ENCODE measurements at places on chromosomes 5 and 9. TPM values are rescaled to one million over a fixed set of nuclear protein-coding genes. Genes with fewer than 3 reads are reported as not detected.

- no peaks in the 10 kb centered on the region for H3K27me3 ChIP-seq
- no peak for DNase-seq
- no peaks in the 10 kb centered on the region for H3K36me3 ChIP-seq
- H3K27ac ChIP-seq: peak overlapping the region; percentile 86
Measured at GRCh38 chr5:139655727-139656271, 7.7 kb downstream of the CXXC5 start.

DNA sequence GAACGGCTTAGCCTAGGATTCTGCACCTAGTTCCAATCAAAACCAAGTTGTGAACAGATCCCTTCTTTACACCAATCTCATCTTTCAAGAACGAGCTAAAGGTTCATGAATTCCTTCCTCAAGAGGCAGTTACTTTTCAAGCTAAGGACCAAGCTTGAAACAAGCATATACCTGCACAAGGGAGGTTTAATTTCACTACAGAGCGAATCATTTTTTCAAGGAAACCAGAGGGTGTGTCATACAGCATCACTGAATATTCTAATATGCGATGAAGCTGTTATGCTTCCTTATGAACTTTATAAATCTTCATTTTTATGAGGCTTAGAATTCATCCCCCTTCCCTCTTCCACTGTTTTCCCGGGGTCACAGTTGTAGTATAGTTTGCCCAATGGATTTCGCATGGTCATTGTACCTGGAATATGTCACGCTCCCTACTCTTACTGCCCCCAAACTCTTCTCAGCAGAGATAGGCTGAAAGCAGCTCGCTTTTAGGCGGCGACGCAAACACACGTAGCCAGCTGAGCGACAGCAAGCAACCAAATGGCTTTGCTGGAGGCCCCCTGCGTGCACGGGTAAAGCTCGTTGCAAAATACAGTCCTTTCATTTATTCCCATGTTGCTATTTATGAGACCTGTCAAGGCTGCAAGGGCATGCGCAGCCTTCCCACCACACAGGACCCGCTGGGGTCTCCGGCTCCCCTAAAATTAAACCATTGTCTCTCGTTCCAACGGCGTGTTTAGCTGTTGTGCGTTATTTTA is 832 bp downstream of the LMBRD2 start:
- peak overlapping the region; percentile 96 for H3K4me3 ChIP-seq
- no peak for DNase-seq
- H3K27ac ChIP-seq: peak overlapping the region; percentile 85
- no peaks in the 10 kb centered on the region for H3K27me3 ChIP-seq
- H3K4me1 ChIP-seq: peaks cover 35% of the 10 kb centered on the region

DNA sequence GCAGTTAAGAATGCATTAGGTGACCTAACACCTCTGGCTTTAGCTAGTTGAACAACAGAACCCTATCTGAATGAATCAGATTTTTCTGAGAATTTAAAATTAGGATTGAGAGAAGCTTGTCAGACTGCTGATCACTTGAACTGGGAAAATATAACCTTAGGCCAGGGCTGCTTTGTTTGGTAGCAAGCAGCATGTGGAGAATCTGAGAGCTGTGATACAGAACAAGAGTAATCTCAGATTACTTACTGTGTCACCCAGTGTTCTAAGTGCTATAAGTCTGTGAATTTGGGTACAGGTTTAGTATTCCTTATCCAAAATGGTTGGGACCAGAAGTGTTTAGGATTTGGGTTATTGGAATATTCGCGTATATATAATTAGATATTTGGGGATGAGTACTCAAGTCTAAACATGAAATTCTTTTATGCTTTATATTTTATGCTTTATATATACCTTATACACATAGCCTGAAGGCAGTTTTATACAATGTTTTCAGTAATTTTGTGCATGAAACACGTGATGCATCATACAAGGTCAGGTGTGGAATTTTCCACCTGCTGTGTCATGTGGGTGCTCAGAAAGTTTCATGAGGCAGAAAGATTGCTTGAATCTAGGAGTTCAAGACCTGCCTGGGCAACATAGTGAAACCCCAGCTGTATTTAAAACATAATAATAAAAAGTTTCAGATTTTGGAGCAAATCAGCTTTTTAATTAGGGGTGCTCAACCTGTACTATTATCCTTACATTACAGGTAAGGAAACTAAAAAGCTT is 8.3 kb upstream of the CHD1 start:
- H3K4me1 ChIP-seq: peaks cover 31% of the 10 kb centered on the region
- no peak overlapping the region for H3K27ac ChIP-seq
- no peak overlapping the region for H3K4me3 ChIP-seq
- no peaks in the 10 kb centered on the region for H3K27me3 ChIP-seq

The GABRA6 gene
- total RNA-seq: not detected

The PCDH12 gene
- total RNA-seq: 0.44 TPM

DNA sequence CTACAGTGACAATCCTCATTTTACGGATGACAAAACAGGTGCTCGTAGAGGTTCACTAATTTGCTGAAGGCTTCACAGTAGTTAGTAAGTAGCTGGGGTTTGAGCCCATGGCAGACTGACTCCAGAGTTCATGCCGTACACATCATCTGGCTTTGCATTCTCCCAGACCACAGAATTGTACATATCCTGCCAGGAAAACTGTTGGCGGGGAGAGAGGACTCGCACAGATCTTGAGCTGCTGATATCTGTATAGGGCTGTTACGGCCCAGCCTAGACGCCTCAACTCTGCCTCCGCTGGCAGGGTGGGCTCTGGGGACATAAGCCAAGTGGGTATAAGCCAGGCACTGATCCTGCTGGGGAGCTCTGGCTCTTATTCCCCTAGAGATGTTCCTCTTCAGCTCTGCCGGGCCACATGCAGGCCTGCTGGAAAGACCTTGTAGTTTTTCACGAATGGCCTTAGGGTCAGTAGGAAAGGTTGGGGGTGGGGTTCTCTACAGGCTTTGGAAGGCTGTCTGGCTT is 16.3 kb downstream of the LARP1 start:
- peak overlapping the region; percentile 49 for H3K27ac ChIP-seq
- H3K4me3 ChIP-seq: no peak overlapping the region
- no peaks in the 10 kb centered on the region for H3K27me3 ChIP-seq
- peaks cover 77% of the 10 kb centered on the region for H3K4me1 ChIP-seq
- no peaks in the 10 kb centered on the region for H3K36me3 ChIP-seq

The ZNF608 gene
- 3.9 TPM for total RNA-seq

DNA sequence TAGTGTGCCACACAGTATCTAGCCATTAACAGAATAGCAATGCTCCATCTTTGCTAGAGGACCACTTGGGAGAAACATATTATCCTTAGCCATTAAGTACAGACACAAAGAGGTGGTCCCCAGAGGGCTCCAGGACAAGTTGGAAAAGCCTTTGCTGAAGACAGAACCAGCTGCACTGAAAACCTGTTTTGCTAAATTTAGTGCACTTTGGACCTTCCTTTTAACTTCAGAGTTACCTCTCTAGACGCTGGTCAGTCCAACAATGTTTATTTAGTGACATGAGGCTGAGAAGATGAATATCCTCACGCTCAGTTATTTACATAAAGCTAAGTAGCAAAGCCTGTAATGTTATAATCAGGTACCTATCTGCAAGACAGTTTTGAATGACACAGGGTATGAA is 265.0 kb upstream of the ZNF608 start:
- H3K4me3 ChIP-seq: no peak overlapping the region
- DNase-seq: no peak
- no peaks in the 10 kb centered on the region for H3K4me1 ChIP-seq
- no peak overlapping the region for H3K27ac ChIP-seq
- H3K27me3 ChIP-seq: no peaks in the 10 kb centered on the region

The EQTN gene
- 0.97 TPM for total RNA-seq

The GABRA1 gene
- total RNA-seq: not detected

The FGD3 gene
- 4.6 TPM for total RNA-seq

DNA sequence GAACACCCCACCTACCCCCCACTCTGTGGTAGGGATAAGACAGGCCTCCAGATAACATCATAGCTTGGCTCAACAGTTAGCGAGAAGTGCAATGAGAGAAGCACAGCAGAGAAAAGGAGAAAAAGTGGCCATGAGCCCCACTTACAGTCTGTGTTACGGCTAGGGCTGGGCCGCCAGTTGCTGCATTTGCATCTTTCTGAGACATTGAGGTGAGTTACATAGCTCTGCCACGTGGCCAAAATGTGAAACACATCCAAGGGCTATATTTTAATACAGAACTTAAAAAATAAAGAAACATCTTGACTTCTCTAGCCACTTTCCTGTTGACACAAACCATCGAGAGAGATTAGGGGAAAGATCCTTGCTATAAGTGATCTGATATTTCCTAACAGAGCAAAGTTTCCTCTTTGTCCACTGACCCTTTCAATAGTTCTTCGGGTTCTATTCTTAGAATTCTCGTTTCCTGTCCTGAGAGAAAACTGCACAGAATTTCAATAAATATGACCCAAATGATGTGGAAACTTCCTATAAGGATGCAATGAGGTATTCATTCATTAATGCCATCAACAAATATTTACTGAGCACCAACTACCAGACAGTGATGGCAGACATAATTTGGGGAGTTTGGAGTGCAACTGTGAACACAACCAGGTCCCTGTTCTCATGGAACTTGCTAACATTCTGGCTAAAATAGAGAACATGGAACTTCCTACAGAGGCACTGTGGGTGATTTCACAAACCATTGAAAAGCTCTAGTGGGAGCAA is 3.2 kb upstream of the TLE4 start:
- no peak for DNase-seq
- H3K27me3 ChIP-seq: no peaks in the 10 kb centered on the region
- H3K36me3 ChIP-seq: no peaks in the 10 kb centered on the region
- H3K4me1 ChIP-seq: peaks cover 8% of the 10 kb centered on the region
- H3K4me3 ChIP-seq: no peak overlapping the region

The CEL gene
- total RNA-seq: 5.8 TPM

GRCh38 chr5:59037453-59037852 is 454.6 kb downstream of the RAB3C start:
- H3K36me3 ChIP-seq: no peaks in the 10 kb centered on the region
- no peak for DNase-seq
- peak overlapping the region; percentile 67 for H3K4me3 ChIP-seq
- H3K27me3 ChIP-seq: no peaks in the 10 kb centered on the region
- no peak overlapping the region for H3K27ac ChIP-seq

The TMEM171 gene
- total RNA-seq: 1.1 TPM

GRCh38 chr5:152592416-152592815 is 187.3 kb upstream of the NMUR2 start:
- H3K36me3 ChIP-seq: no peaks in the 10 kb centered on the region
- H3K27me3 ChIP-seq: no peaks in the 10 kb centered on the region
- H3K4me3 ChIP-seq: no peak overlapping the region
- no peak overlapping the region for H3K27ac ChIP-seq
- no peak for DNase-seq
- H3K4me1 ChIP-seq: no peaks in the 10 kb centered on the region

GRCh38 chr5:173570321-173571090 is 45.9 kb downstream of the BOD1 start:
- H3K36me3 ChIP-seq: no peaks in the 10 kb centered on the region
- H3K27me3 ChIP-seq: peaks cover 7% of the 10 kb centered on the region
- H3K27ac ChIP-seq: no peak overlapping the region
- no peak overlapping the region for H3K4me3 ChIP-seq
- DNase-seq: no peak

The BTNL8 gene
- total RNA-seq: 0.51 TPM

DNA sequence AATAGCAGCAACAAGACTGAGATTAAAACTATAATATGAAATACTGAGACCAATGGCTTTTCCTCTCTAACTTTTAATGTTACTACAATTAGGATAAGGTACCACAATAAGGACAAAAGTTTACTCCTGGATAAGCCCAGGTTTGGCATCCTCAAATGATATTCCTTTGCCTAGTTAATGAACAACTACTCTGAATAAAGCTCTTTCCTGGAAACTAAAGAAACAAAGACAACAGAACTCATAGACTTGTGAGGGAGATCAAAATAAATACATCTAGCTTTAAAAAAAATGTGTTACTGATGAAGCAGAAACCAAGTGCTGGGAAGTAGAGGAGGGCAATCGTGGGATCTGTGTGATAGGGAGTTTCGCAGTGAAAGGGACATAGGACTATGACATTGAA is 19.3 kb upstream of the RAPGEF6 start:
- no peak overlapping the region for H3K4me3 ChIP-seq
- no peaks in the 10 kb centered on the region for H3K4me1 ChIP-seq
- no peak overlapping the region for H3K27ac ChIP-seq
- DNase-seq: no peak

GRCh38 chr9:84996029-84996428 is 326.5 kb downstream of the NTRK2 start:
- no peaks in the 10 kb centered on the region for H3K36me3 ChIP-seq
- no peak overlapping the region for H3K27ac ChIP-seq
- H3K4me1 ChIP-seq: no peaks in the 10 kb centered on the region
- H3K27me3 ChIP-seq: no peaks in the 10 kb centered on the region

- H3K27ac ChIP-seq: no peak overlapping the region
- no peak for DNase-seq
- no peaks in the 10 kb centered on the region for H3K27me3 ChIP-seq
- H3K36me3 ChIP-seq: no peaks in the 10 kb centered on the region
- H3K4me1 ChIP-seq: no peaks in the 10 kb centered on the region
- H3K4me3 ChIP-seq: no peak overlapping the region
Measured at GRCh38 chr5:111434800-111435199, 77.5 kb downstream of the STARD4 start.

- no peak overlapping the region for H3K27ac ChIP-seq
- no peak for DNase-seq
- H3K36me3 ChIP-seq: no peaks in the 10 kb centered on the region
- peaks cover 4% of the 10 kb centered on the region for H3K4me1 ChIP-seq
- no peaks in the 10 kb centered on the region for H3K27me3 ChIP-seq
Measured at GRCh38 chr5:68924481-68925145, 169.2 kb upstream of the SLC30A5 start.

- H3K27ac ChIP-seq: no peak overlapping the region
- no peaks in the 10 kb centered on the region for H3K27me3 ChIP-seq
- no peak for DNase-seq
- H3K4me3 ChIP-seq: no peak overlapping the region
- H3K4me1 ChIP-seq: peaks cover 6% of the 10 kb centered on the region
- H3K36me3 ChIP-seq: peaks cover 76% of the 10 kb centered on the region
Measured at GRCh38 chr9:108889649-108890067, 27.6 kb downstream of the ACTL7A start.

DNA sequence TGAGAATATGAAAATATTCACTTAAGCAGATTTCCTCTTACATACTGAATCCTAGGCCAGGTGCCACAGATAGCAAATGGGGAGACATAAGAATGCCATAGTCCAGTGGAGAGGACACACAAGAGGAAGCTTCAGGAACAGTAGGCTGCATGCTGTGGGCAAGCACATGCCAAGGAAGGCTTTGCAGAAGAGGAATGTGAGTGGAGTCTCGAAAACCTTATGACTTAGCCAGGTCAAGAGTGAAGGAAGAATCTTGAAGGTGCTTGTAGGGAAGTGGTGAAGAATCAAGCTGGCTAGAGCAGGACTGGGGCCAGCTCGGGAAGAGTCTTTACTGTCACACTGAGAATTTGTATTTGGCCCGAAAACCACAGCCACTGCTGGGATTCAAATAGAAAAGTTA is 20.4 kb downstream of the RPS23 start:
- H3K27me3 ChIP-seq: no peaks in the 10 kb centered on the region
- H3K4me1 ChIP-seq: no peaks in the 10 kb centered on the region
- no peak overlapping the region for H3K27ac ChIP-seq
- no peak overlapping the region for H3K4me3 ChIP-seq

GRCh38 chr5:1995491-1995890 is 112.8 kb upstream of the IRX4 start:
- no peaks in the 10 kb centered on the region for H3K36me3 ChIP-seq
- DNase-seq: peak; percentile 65
- no peaks in the 10 kb centered on the region for H3K27me3 ChIP-seq
- H3K27ac ChIP-seq: no peak overlapping the region

The CANX gene
- 237 TPM for total RNA-seq

GRCh38 chr5:124180299-124180874 is 566.1 kb downstream of the ZNF608 start:
- H3K36me3 ChIP-seq: no peaks in the 10 kb centered on the region
- H3K27me3 ChIP-seq: no peaks in the 10 kb centered on the region
- H3K4me1 ChIP-seq: no peaks in the 10 kb centered on the region
- no peak overlapping the region for H3K4me3 ChIP-seq
